Right renal pelvis (tissue), 4 donors: ENCODE measurements at places on chromosomes 5 and 9. TPM values are rescaled to one million over a fixed set of nuclear protein-coding genes. Genes with fewer than 3 reads are reported as not detected.

DNA sequence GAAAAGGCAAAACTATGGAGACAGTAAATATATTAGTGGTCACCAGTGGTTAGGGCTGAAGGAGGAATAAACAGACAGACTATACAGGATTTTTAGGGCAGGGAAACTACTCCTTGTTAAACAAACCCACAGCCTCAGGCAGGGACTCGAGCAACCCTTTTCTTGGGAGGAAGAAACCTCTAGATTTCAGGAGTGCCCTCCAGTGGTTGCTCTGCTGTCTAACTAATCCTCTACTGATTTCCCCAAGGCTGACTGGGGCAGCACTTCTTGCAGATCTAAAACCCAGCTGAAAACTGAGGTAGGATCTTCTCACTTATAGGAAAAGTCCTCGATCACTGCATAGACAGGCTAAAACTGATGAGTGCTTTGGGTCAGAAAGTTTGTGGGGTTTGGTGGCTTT is 176.8 kb downstream of the ISOC1 start:
- no peak for DNase-seq

- DNase-seq: no peak
Measured at GRCh38 chr5:134784946-134785620, 26.5 kb downstream of the DDX46 start.

- no peak for DNase-seq
Measured at GRCh38 chr5:111255169-111255568, 31.0 kb downstream of the CAMK4 start.

DNA sequence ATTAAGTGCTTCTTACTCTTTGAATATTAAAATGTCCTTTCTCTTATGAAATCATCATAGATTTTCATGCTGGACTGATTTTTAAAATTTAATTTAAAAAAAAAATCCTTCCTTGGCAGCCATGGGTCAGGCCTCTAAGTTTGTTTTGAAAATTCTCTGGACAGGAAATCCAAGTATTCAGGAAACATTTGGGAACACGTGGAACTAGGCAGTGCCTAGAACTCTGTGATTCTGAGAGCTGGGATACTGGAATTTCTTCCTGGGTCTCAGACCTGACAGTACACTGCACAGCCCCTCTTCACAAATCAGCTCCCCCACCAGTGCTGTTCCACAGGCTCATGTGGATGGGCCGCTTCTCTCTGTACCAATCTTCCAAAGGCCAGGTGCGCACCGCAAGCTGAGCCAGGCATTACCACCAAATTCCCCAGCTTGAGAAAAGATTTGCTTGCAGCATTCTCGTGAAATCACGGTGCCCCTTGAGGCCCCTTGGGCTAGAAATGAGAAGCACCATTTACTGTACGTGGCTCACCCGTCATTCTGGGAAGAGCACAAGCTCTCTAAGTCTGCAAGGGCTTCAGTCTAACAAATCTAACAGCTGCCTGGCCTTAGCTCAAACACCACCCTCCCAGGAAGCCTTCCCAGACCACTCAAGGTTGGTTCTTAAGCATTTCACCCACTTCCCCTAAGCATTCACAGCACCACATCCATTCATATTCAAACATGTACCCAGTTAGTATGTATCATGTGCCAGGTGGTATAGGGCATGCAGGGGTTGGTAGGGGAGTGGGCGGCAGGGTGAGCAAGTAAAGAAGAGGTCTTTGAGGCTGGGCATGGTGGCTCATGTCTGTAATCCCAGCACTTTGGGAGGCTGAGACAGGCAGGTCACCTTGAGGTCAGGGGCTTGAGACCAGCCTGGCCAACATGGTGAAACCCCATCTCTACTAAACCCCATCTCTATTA is 26.5 kb downstream of the B4GALT1 start:
- no peak for DNase-seq

DNA sequence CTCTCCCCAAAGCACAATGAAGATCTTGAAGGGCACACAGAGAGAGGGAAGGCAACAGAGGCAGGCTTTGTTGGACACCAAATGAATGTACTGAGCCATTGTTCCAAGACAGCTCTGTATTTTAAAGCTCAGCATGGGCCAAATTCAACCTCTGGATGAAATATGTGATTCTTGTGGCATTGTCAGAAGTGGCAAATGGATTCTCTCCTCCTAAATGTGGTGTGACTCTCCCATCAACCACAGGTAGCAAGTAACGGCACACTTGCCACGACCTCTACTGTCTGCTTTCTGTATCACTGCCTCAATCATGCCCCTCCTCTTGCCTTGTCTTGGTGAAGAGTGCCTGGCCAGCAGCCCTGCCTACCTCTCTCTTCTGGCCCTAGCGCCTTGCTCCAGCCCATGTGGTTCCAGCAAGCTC is 6.1 kb upstream of the MOB3B start:
- no peak for DNase-seq

GRCh38 chr5:160637357-160638090 is 214.5 kb downstream of the ATP10B start:
- DNase-seq: no peak

GRCh38 chr5:179132586-179133355 is 72.6 kb downstream of the ZNF354C start:
- no peak for DNase-seq

GRCh38 chr9:13380903-13381302 is 101.4 kb upstream of the MPDZ start:
- DNase-seq: no peak

DNA sequence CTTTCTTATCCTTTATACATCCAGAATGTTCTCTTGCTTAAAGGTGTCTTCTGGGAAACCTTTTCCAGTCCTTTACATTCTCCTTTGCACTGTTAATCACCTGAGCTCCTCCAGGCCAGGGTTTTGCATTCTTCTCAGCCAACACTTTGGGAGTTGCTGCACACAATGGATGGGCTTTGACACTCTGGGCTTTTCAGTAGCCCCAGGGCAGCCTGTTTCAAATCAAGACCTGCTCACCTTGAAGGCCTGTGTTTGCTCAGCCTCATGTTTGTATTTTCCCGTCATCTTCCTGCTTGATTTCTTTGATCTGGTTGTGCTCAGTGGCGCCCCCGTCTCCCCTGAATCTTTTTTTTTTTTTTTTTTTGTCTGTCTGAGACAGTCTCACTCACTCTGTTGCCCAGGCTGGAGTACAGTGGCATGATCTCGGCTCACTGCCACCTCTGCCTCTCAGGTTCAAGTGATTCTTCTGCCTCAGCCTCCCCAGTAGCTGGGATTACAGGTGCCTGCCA is 41.0 kb downstream of the DMRT1 start:
- no peak for DNase-seq

- DNase-seq: no peak
Measured at GRCh38 chr5:2201832-2202231, 319.1 kb upstream of the IRX4 start.

DNA sequence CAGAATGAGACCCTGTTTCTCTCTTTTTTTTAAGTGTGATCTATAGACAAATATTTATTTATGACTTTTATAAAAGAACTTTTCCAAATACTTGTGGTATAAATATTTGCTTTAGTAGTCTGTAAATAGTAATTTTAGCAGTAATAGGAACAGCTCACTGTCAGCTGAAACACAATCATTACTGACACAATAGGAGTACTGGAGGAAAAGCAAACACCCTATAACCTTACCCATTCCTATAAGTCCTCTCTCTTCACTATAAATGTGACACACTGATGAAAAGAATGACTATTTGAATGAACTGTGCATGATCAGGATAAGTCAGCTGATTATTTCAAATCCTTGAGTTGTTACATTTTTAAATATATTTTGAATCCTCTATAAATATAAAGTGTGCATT is 72.4 kb downstream of the CDH12 start:
- no peak for DNase-seq

Gene FAM151B
- 3.2 TPM for polyA plus RNA-seq

Gene RGMB
- 18.4 TPM for polyA plus RNA-seq

Gene SPATA31C1
- polyA plus RNA-seq: 0.33 TPM

Gene PAX5
- 0.15 TPM for polyA plus RNA-seq

Gene AHRR
- 1.8 TPM for polyA plus RNA-seq

Gene FBP2
- polyA plus RNA-seq: 0.08 TPM

Gene PCDHA1
- polyA plus RNA-seq: not detected

Gene FLT4
- 32.7 TPM for polyA plus RNA-seq
